ENCODE measurements at places on chromosomes 6 and 20. TPM values are rescaled to one million over a fixed set of nuclear protein-coding genes. Genes with fewer than 3 reads are reported as not detected.

GRCh38 chr6:86477500-86478148 lies 459.7 kb upstream of the HTR1E start:
- no peaks in the 10 kb centered on the region for H3K4me1 ChIP-seq
- no peaks in the 10 kb centered on the region for H3K27me3 ChIP-seq
- no peak for DNase-seq
- H3K4me3 ChIP-seq, result no peak overlapping the region

- H3K27ac ChIP-seq, result no peak overlapping the region
- no peaks in the 10 kb centered on the region for H3K4me1 ChIP-seq
- H3K4me3 ChIP-seq, result no peak overlapping the region
- DNase-seq, result no peak
- no peaks in the 10 kb centered on the region for H3K27me3 ChIP-seq
- peaks cover 16% of the 10 kb centered on the region for H3K36me3 ChIP-seq
These were observed 19.4 kb downstream of the VEGFA start for GRCh38 chr6:43789447-43789846.

DNA sequence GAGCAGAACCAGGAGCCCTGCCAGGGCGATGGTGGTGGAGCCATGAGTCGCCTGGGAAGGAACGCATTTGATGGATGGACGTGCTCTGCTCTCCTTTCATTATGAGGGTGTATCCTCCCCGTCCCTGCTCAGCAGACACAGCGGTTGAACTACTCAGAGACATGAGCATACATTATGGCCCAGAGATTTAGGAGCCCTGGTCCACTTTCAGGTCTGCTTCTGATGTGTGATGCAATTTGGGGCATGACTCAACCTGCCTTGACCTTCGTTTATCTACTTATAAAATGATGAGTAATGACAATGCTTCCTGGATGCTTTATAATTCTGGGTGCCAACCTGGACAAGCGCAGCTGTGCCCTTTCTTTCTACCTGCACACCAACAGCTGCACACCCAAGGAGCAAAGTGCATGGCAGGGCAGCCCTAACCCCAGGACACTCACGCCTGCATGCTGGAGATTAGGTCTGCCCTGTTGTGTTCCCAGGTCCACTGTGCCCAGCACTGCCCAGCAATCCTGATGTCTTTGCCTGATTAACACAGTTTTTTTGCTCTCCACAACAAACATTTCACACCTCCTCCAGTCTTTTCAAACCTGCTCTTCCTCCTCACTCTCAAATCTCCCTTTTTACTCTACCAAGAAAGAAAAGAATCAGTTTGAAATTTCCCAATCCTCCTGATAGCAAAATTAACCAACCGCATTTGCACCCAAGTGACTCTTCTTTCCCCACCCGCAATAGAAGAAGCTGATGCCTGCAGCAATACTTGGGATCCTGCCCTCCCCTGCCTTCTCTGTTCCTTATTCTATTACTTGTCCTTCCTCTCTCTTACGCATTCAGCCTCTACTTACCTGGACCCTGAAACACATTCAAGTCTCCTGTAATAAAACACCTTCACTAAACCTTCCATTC lies 81.2 kb downstream of the EZR start:
- H3K27me3 ChIP-seq, result no peaks in the 10 kb centered on the region
- no peak for DNase-seq
- peaks cover 8% of the 10 kb centered on the region for H3K4me1 ChIP-seq
- no peak overlapping the region for H3K4me3 ChIP-seq
- H3K36me3 ChIP-seq, result no peaks in the 10 kb centered on the region
- no peak overlapping the region for H3K27ac ChIP-seq

GRCh38 chr20:33689973-33690372 lies 3.8 kb upstream of the E2F1 start:
- H3K4me1 ChIP-seq, result peaks cover 31% of the 10 kb centered on the region
- DNase-seq, result no peak
- H3K27me3 ChIP-seq, result no peaks in the 10 kb centered on the region
- H3K27ac ChIP-seq, result no peak overlapping the region

DNA sequence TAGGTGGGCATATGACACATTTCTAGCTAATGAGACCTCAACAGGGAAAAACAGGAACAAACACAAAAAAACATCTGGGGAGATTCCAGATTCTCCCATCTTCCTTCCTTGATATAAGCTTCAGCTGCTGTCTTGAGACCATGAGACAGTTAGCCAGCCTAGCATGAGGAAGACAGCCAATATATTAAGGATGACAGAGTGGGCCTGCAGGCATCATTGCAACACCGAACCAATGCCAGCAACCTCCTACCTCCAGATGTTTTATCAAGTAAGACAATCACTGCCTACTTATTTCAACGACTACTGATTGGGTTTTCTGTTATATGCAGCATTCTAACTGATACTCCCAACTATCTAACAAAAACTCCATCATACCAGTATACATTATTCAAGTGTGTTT lies 119.0 kb downstream of the ISM1 start:
- H3K4me1 ChIP-seq, result peaks cover 20% of the 10 kb centered on the region
- H3K27ac ChIP-seq, result peak overlapping the region; percentile 20
- no peak overlapping the region for H3K4me3 ChIP-seq

DNA sequence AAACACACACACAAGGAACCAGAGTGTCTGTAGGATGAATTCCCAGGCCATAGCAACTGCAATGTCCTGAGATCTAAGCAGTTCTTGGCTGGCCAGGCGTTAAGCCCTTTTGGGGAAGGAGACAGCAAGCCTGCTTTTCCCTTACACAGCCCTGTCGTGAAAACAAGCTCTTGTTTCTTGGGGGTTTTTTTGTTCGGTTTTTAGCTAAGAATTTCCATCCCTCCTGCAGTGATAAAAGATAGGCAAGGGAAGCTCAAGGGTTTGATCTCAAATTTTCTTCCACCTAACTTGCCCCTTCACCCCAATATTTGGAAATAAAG lies 1.5 kb downstream of the TNFRSF21 start:
- H3K27me3 ChIP-seq, result peaks cover 22% of the 10 kb centered on the region
- no peak for DNase-seq
- H3K36me3 ChIP-seq, result no peaks in the 10 kb centered on the region
- peak overlapping the region; percentile 85 for H3K4me3 ChIP-seq

GRCh38 chr6:48817333-48818051 lies 645.6 kb downstream of the MMUT start:
- H3K27me3 ChIP-seq, result no peaks in the 10 kb centered on the region
- H3K27ac ChIP-seq, result no peak overlapping the region
- no peaks in the 10 kb centered on the region for H3K36me3 ChIP-seq
- no peaks in the 10 kb centered on the region for H3K4me1 ChIP-seq
- no peak for DNase-seq
- H3K4me3 ChIP-seq, result no peak overlapping the region

DNA sequence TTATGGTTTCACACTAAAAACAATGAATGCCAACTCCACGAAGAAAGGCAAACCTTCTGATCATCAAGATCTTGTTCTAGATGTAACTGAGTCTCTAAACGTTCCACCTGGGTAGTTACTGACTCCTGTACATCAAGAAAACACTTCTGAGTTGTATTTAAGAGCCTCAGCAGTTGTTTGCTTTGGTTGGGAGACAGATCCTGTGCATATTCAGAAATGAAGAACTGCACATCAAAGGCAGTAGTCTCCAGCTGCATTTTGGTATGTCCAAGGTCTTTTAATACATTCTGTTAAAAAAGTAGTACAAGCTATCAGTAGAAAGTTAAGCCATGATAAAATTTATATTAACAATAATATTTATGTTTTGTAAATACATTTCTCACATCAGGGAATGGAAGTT lies 41.3 kb downstream of the DST start:
- H3K36me3 ChIP-seq, result peaks cover 46% of the 10 kb centered on the region
- no peak overlapping the region for H3K4me3 ChIP-seq
- DNase-seq, result no peak
- no peaks in the 10 kb centered on the region for H3K4me1 ChIP-seq

DNA sequence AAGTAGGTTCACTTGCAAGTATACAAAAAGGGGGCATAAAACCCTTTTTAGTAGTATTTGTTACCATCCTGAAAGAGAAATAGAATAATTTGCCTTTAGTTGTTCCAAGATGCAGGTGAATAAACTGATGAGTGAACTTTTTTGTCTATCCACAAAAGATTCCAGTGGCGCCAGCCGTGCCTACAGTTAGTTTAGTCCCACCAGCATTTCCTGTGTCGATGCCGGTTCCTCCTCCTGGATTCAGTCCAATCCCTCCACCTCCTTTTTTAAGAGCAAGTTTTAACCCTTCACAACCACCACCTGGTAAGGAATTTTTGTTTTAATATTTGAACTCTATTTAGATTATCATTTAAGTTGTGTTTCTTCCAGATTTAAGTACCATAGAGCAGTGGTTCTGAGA lies 90.9 kb downstream of the SCAF8 start:
- no peak overlapping the region for H3K27ac ChIP-seq
- no peak overlapping the region for H3K4me3 ChIP-seq
- no peaks in the 10 kb centered on the region for H3K27me3 ChIP-seq
- peaks cover 8% of the 10 kb centered on the region for H3K4me1 ChIP-seq
- DNase-seq, result no peak

GRCh38 chr6:151524059-151524458 lies 30.2 kb downstream of the CCDC170 start:
- no peak overlapping the region for H3K27ac ChIP-seq
- H3K27me3 ChIP-seq, result no peaks in the 10 kb centered on the region
- DNase-seq, result no peak
- no peak overlapping the region for H3K4me3 ChIP-seq
- no peaks in the 10 kb centered on the region for H3K36me3 ChIP-seq
- no peaks in the 10 kb centered on the region for H3K4me1 ChIP-seq

GRCh38 chr6:1335367-1336037 lies 23.6 kb downstream of the FOXQ1 start:
- H3K27ac ChIP-seq, result peak overlapping the region; percentile 63
- no peaks in the 10 kb centered on the region for H3K36me3 ChIP-seq
- no peak for DNase-seq
- H3K4me1 ChIP-seq, result peaks cover 21% of the 10 kb centered on the region
- H3K27me3 ChIP-seq, result peaks cover 10% of the 10 kb centered on the region

GRCh38 chr6:101578306-101578705 lies 184.8 kb downstream of the GRIK2 start:
- no peak for DNase-seq
- H3K4me3 ChIP-seq, result no peak overlapping the region

DNA sequence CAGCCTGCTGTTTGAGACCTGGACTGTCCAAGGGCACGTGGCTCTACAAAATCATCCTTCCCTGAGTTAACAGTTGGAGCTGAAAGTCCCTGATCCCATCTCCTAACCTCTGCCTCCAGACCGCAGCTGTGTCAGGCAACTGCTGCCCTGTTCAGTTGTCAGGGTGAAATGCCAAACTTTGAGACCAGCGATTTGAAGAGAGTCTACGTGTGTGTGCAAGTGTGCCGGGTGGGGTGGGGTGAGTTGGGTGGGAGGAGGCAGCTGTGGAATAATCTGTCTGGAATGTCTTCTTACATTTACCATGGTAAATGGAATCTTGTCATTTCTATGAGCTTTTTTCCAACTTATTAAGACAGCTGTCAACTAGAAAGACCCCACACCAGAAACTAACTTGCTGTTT lies 81.0 kb upstream of the FAM8A1 start:
- DNase-seq, result peak; percentile 28
- no peaks in the 10 kb centered on the region for H3K4me1 ChIP-seq
- no peak overlapping the region for H3K4me3 ChIP-seq
- H3K36me3 ChIP-seq, result no peaks in the 10 kb centered on the region

DNA sequence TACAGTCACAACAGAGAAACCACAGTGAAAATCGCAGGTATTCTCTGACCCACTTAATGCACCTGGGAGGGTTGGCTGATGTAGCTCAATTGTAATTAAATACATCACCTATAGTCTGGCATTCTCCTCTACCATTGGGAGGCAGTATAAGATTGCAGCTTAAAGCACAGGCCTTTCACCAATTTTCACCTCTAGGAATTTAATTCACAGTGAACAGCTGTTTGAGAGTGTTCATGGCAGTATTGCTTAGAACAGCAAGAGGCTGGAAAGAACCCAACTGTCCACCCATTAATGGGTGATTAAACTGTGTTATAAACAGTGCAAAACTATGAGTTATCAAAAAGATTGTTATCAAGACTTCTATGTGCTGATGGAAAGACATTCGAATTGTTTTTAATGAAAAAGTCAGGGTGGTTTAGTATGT lies 2.0 kb downstream of the EDEM2 start:
- no peaks in the 10 kb centered on the region for H3K27me3 ChIP-seq
- no peak overlapping the region for H3K27ac ChIP-seq
- no peak for DNase-seq
- peaks cover 39% of the 10 kb centered on the region for H3K4me1 ChIP-seq

DNA sequence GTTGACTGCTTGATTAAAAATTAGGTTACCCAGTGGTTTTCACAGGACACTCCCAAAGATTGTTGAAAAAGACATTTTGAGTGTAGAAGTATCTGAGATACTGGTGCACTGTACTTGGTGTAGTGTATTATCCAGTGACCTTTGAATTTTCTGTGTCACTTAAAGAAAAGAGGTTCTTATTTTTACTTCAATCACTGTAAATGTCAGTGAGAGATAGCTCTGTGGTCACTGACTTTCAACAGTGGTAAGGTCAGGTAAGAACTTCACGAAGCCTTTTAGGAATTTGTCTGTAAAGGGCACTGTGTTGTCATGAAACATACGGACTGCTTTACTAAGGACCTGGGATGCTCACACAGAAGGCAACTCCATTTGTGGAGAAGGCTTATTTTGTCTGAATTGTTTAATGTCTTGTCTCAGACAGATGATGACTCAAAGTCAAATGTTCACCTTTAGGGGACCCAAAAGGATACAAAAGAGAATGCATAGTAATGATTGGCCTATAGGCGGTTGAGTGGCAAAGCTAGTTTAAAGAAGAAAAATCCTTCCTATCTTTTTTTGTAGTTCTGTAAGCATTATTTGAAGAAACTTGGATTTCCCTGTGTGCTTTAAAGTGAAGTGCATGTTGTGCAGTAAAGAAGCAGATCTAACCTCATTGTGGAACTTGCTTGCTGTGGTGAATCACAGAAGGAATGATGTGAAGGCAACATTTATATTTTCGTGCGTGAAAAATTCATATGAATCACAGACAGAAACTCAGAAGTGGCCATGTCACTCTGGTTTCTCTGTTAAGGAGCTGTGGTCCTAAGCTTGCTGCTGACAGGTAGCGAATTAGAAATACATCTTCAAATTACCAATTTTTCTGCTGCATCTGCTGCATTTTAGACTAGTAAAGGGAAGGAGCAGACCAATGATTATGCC lies 47.3 kb downstream of the ZFAND3 start:
- peaks cover 21% of the 10 kb centered on the region for H3K4me1 ChIP-seq
- no peak overlapping the region for H3K27ac ChIP-seq
- no peak for DNase-seq
- H3K27me3 ChIP-seq, result no peaks in the 10 kb centered on the region
- H3K36me3 ChIP-seq, result no peaks in the 10 kb centered on the region
- no peak overlapping the region for H3K4me3 ChIP-seq

GRCh38 chr20:41095110-41095969 lies 42.0 kb upstream of the PLCG1 start:
- H3K4me1 ChIP-seq, result no peaks in the 10 kb centered on the region
- no peak for DNase-seq
- H3K27me3 ChIP-seq, result no peaks in the 10 kb centered on the region
- no peak overlapping the region for H3K27ac ChIP-seq
- peaks cover 74% of the 10 kb centered on the region for H3K36me3 ChIP-seq

The METTL24 gene
- total RNA-seq, result not detected

The BACH2 gene
- 20.0 TPM for total RNA-seq

The PRPH2 gene
- total RNA-seq, result not detected

The BANF2 gene
- not detected for total RNA-seq

The PPARD gene
- total RNA-seq, result 26.7 TPM

The TMEM217 gene
- 0.30 TPM for total RNA-seq

The CTAGE9 gene
- not detected for total RNA-seq

Measured in suprapubic skin (tissue), 4 donors.